Cardiac septum (tissue), 1 donor: ENCODE measurements at places on chromosomes 4 and X.

DNA sequence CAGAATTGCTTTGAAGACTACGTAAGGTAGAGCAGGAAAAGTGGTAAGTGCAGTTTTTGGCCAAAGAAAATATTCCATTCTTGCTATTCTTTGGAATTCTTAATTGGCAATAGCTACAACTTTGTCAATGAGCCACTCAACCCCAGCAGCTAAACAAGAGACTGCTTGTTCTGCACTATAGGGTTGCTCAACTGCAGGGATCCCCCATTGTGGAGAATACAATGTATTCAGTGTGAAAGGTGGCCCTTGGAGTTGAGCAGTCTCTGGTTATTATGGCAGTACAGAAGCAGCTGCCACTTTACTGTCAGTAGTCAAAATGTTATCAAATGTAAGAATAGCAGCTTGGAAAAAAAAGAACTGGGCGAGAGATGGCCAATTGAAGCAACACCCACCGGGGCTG is 808.7 kb downstream of the CENPC start:
- no peak for DNase-seq

DNA sequence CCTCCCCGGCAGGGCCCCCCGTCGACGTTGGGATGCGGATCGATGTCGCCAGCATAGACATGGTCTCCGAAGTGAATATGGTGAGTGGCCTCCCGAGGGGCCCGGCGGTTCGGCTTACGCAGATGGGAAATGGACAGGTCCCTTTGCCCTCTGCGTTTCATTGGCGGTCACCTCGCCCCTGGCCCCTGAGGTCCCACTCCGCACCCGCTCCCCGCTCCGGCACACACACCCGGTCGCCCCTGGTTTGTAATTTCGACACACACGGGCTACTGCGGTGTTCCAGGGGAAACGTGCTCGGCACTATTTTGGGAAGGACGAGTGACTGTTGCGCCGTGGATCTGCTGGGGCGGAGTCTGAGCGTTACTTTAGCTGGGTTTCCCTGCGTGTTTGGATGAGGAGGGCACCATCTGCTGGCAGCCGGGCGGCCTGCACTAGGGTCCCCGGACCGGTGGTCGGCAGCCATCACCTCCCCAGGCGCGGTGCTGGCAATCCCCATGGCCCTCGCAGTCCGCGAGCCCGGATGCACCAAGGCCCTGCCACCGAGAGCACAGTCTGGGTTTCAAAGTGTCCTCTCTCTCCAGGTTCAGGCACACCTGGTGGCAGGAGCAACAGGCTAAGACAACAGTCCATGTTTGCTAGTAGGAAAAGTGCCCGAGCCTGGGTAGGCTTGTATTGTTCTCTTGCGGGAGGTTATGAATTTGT is 1.2 kb downstream of the GABRB1 start:
- DNase-seq, result peak; percentile 81

- DNase-seq, result no peak
Observed at GRCh38 chrX:39335513-39336235, 534.4 kb downstream of the MID1IP1 start.

DNA sequence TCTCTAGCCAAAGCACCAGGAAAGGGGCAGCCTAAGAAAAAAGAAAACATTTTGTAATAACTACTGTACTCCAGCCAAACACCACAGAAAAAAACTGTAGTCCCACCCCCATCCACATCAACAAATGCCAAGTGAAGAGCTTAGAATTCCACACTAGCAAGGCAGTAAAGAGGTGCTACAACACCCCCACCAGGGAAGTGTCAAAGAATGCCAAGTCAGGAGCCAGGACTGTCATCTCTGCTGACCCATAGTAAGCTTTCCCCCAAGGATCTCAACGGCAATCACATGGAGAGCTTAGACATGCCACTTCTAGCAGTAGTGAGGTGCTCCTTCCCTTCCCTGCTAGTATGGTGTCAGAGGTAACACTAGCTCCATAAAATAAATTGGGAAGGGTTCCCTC is 34.4 kb upstream of the CCDC160 start:
- no peak for DNase-seq

GRCh38 chr4:76749355-76749754 is 148.6 kb downstream of the SOWAHB start:
- no peak for DNase-seq

DNA sequence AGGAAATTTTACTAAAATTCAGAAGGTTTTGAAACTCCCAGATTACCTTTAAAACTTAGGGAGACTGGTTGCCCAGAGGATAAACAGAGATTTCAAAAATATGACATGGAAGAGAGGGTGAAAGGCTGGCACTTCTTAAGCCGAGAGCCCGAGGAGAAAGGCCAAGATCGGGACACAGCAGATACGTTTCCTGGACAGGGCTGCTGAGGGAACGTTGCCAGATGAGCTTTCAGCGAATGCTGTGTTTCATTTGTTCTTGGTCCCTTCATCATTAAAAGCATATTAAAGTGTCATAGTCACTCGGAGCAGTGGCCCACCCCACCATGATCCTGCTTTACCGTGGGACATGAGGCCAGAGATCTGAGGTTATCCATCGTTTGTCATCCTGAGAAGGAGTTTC is 37.9 kb upstream of the STOX2 start:
- DNase-seq, result no peak

DNA sequence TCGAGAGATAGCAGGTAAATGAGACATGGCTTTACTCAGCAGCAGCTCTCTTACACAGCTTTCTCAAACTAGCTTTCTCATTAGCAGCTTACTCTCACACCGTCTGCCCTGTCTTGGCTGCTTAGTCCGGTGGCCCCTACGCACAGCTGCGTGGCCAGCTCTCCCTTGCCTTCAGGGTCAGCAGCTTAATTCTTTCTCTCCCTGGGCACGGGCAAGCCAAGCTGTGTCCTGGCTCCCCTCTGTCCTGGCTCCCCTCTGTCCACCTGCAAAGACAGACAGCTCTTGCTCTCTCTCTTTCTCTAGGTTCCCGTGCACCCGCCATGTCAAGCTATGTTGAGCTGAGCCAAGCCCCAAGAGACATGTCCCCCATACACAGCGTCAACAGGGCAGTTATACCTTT is 39.4 kb downstream of the ZNF185 start:
- peak; percentile 17 for DNase-seq

DNA sequence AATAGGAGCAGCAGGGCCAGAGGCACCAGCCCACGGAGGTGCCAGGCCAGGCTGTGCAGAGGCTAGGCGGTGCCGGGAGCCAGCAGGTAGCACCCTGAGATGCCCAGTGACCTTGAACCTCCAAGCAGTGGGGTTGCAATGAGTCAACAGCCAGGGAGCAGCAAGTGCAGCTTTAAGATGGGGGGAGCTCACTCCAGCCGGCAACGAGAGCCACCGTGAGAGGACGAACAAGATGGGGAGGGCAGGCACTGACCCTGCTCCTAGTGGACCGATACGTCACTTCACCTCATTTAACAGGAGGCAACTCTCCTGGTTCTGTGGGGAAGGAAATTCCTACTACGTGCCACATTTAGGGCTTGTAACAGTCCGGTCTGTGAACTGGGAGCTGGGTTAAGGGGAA is 4.8 kb downstream of the LETM1 start:
- DNase-seq, result no peak

GRCh38 chr4:168999809-169000208 is 10.2 kb downstream of the CBR4 start:
- DNase-seq, result no peak

- DNase-seq, result no peak
Observed at GRCh38 chr4:33090910-33091309, 2370.7 kb downstream of the PCDH7 start.

DNA sequence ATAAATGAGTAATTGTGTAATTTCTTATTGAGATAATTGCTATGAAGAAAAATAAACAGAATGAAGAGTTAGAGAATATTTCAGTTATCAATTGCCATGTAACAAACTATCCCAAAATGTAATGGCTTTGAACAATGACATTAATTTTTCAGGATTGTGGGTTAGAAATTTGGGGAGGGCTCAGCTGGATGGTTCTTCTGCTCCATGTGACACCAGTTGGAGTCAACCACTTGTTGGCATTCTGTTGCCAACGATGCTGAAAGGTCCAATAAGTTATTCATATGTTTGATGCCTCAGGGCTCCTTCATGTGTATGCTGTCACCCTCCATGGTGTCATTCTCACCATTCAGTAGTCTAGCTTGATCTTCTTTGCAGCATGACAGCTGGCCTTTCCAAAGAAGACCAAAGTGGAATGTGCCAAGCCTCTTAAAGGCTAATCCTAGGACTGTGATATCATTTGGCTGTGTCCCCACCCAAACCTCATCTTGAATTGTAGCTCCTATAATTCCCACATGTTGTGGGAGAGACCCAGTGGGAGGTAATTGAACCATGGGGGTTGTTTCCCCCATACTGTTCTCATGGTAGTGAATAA is 20.9 kb upstream of the CCDC149 start:
- DNase-seq, result no peak

DNA sequence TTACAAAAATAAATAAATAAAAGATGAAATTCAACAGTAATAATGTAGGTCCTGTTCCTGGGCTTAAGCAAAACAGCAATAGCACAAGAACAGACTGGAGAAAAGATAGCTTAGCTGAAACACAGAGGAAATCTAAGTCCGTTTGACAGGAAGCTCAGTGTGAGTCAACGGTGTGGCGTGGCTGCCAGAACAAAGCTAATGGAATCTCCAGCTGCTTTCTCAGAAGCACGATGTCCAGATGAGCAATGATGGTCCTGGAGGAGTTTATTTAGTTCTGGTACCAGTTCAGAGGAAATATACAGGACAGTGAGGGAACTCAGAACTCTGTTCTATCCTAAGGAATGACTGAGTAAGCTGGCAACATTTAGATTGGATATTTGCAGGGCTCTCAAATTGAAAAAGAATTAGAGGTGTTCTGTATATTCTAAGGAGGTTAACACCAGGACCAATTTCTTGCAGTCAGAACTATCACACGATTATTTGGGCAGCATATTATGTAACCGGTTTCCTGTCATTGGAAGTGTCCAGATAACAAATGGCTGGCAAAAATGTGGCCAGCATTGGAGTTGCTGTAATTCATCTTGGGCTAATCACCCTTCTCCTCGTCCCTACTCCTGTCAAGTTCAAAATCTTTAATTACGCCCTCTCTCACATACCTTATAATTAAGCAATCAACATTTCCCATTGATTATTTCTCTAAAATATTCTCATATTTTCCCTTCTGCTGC is 12.7 kb downstream of the GAB3 start:
- no peak for DNase-seq

DNA sequence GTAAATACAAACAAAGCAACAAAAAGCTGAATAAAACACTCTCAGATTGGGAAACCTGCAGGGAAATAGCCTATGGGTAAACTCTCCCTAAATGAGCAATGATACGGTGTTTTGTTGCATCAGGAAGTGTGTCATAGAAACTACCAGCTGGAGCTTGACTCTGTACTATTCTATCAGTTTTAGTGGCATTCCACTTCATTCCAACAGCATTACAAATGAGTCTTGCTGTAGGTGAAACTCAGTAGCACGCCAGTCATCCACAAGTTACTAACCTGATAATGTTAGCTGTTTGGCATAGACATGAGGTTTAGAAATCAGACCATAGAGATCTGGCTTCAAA is 24.9 kb downstream of the FGFBP1 start:
- no peak for DNase-seq

GRCh38 chr4:178142724-178143123 is 700.5 kb upstream of the AGA start:
- no peak for DNase-seq

DNA sequence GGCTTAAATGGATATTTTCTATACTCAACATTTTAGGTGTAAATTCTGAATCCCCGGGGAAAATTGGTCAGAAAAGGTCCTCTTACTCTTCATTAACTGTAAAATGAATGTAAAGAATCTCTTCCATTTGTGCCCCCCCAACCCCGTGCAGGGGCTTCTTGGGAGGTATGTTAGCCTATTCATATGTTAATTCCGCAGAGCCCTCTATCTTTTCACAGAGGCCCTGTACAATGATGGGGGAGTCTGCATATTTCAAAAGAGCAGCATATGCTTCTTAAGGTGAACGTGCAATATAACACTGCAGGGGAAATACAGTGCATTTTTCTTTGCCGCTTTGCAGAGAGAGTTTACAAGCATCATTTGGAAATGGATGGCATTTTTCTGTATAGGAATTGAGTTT is 88.5 kb upstream of the CXorf66 start:
- DNase-seq, result no peak

DNA sequence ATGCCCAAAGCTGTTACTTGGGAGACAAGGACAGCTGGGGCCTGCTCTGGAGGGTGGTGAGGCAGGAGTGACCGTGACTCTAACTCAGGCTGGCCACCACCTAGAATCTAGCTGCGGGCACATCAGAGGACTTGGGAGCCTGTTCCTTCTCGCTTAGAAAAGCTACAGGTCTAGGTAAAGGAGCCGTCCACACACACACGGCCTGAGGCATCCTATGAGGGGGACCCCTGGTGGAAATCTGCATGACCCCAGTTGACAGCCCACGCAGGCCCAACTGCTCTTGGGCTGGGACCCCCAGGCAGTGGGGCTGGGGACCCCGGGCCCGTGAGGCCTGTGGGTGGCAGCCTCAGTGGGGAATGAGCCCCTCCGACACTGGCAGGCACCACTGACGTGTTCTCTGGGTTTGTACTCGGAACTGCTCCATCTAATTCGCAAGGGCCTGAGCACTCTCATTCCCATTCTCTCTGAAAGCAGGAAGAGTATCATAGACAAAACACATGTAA is 75.6 kb downstream of the ACOX3 start:
- peak; percentile 50 for DNase-seq

DNA sequence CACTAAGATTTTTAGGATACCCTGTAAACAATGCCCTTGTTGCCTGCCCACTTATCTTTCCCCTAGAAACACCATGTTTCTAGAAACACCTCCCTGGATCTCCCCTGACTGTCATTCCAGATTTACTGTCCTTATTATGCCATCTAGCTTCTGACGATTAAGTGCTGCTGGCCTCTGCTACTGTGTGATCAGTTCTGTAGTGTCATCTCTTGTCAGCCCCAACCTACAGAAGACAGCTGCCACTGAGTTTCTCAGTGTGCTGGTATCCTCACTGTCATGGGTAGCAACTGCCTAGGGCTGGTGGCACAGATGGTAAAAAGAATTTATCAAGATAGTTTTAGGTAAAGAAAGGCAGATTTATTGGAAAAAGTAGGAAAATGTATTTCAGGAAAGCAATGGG is 68.7 kb upstream of the WWC2 start:
- no peak for DNase-seq

DNA sequence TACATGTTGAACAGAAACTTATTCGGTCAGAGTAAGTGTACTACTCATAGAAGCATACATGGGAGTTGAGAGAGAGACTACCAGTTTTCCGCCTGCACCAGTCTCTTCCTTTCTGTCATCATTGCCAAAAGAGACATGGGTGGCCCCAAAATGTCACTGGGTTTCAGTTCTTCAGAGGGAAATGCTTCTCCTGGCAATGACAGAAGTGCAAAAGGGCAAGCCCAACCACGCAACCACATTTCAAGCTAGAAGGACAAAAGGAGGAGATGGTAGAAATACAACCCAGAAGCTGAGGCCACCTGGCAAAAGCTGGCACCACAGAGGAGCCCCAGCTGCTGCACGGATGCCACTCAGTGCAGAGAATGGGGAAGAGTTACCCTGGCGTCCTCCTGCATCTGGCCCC is 320.1 kb downstream of the BCOR start:
- DNase-seq, result no peak

GRCh38 chr4:60885011-60885410 is 315.1 kb upstream of the ADGRL3 start:
- DNase-seq, result no peak

- DNase-seq, result no peak
Observed at GRCh38 chr4:156154978-156155377, 201.3 kb upstream of the CTSO start.

GRCh38 chr4:71141125-71141524 is 147.7 kb downstream of the DCK start:
- DNase-seq, result no peak

GRCh38 chr4:48841045-48841827 is 10.3 kb downstream of the OCIAD1 start:
- DNase-seq, result no peak

GRCh38 chr4:88352062-88352740 is 26.5 kb upstream of the HERC6 start:
- DNase-seq, result no peak
